ENCODE measurements at places on chromosomes 2 and 18.

DNA sequence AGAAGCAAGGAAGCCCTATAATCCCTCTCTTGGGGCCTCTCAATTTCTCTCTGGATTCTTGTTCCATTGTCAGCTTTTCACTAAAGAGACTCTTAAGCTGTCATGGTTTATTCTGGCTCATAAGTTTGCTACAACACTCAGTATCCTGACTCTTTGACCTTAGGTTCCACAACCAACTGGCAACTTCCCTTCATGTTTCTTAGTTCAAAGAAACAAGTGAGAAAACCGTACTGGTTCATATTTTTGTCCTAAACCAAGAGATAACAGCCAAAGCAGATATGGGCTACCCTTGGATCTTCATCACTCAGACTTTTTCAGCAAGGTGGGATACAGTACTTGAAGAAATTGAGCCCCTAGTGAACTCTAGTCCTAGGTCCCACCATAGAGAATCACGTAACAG is 109.9 kb upstream of the CRIM1 start:
- no peak for DNase-seq

DNA sequence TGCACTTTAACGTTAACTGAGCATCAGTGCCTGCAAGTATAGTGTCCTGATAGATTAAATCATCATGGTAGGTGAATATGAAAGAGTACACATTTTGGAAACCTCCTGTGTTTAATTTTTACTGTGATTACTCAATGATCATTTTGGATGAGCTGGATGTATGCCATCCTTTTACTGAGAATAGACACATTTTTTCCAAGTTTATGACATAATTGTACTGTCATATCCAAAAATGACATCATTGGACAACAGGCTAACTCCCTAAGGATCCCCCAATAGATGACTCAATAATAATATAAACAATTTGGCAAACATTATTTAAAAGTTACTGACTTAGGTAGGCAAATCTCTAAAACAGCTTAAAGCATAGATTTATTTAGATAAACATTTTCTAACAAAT is 410.8 kb upstream of the REG3G start:
- no peak for DNase-seq

DNA sequence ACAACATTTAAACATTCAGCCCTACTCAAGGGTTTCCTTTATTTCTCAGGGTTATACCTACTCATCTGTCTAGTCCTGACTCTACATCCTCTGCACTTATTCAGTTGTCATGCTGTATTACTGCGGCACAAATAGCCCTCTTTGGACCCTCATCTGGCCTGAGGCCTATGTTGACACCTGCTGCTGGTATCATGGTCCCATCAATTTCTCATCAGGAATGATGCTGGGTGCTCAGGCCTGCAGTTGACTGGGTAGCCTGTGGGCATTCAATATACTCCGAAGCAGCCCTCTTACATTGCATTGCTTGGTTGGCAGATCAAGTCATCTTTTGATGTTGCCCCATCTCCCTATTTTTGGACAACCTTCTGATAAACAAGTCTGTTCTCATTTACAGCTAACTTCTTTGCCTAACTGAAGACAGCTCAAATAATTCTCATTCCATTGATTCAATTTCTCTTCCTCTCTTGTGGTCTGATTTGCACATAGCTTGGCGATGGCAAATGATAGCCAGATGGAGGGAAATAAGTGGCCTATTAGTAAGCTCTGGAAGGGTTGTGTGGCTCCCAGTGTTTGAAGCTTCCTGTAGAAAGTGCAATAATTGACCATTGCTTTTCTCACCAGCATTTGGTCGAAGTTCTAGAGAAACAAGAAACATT is 19.1 kb upstream of the MC4R start:
- DNase-seq: no peak

- no peak for DNase-seq
Observed at GRCh38 chr18:77098029-77098428, 34.6 kb downstream of the MBP start.

DNA sequence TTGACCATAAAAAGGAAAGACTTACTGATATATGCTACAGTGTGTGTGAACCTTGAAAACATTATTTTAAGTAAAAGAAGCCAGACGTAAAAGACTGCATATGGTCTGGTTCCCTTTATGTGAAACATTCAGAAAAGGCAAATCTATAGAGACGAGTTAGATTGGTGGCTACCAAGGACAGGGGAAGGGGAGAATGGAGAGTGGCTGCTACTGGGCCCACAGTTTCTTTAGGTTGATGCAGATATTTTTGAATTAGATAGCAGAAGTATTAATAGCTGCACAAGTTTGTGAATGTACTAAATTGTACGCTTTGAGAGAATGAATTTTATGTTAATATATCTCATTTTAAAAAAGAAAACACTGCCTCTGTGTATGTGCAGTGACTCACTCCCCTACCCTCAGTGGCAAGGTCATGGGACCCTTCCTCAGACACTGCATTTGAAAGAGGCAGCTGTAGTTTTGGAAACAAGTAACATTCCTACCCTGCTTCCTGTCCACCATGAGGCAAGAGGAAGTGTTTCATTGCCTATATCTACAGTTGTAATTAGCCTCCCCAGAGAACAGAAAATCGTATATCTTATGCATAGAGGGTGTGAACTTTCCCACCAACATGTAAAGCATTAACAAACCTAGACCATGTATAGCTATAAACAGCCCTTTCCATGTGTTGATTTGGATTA is 29.8 kb upstream of the ARMC9 start:
- DNase-seq: no peak

DNA sequence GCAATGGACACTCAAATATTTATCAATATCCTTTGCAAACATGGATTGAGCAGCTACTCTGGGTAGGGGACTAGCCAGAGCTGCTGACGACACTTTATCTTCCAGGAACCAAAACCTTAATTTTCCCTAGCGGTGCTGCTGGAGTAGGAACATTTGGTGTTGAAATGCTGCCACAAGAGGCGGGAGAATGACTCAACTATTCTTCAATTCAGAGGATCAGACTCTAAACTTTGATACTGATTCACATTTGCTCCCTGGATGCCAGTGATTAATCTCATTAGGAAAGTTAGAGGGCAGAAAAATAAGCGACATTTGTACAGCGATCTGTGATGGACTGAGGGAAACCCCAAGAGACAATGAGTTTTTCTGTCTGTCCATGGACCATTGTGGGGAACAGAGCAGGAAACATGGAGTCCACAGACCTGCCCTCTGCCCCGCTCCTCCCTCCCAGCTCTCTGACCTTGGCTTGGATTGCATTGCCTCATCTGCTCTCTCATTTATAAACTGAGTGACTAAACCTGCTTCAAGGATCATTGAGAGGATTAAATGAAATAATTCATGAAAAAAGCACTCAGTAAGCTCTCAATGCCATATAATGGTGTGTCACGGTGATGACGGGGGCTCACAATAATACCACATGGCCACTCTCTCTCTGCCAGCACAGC is 12.6 kb upstream of the EPB41L3 start:
- DNase-seq: no peak

DNA sequence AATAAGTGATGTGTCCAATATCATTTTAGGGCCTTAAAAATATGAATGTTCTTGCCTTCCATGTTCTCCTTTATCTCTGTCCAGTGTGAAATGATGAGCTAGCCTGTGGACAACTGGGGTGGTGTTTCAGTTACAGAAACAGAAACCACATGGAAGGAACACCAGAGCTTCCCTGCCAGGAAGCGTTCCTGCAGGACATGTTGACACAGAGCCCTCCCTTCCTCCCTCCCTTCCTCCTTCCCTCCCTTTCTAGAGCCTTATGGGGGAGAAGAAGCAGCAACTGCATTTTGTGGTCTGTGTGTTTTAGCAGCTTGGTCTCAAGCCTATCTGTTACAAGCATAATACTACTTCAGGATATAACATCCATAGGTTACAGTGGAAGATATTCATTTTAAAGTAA is 539.7 kb upstream of the NETO1 start:
- no peak for DNase-seq

DNA sequence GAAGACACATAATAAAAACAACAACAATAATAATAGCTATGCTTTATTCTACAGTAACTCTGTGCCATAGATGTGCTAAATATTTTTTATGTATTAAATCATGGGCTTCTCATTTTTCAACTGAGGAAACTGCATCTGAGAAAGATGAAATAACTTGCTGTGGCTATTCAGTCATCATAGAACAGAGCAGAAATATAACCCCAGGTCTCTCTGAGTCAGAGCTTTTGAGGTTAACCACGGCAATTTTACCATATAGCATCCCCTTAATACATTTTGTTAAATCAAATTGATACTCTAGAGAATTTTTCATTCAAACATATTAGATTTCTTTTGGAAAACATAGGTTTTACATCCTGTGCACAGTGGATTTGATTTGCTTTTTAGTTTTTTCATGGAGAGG is 586.6 kb upstream of the KLHL29 start:
- no peak for DNase-seq

DNA sequence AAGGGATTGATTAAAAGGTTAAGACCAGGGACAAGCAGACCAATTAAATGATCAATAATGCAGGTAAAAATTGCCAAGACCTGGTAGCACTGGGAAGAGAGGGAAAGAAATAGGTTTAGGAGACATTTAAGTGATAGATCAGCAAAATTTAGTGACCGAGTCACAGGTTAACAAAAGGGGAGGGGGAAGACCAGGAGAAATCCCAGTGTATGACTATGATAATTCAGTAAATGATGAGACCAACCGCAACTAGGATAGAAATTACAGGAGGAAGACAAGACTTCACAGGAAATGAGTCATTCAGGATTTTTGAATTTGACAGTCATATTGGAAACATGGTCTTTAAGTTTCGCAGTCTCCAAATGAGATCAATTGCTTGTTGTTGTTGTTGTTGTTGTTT is 62.9 kb downstream of the COBLL1 start:
- no peak for DNase-seq

DNA sequence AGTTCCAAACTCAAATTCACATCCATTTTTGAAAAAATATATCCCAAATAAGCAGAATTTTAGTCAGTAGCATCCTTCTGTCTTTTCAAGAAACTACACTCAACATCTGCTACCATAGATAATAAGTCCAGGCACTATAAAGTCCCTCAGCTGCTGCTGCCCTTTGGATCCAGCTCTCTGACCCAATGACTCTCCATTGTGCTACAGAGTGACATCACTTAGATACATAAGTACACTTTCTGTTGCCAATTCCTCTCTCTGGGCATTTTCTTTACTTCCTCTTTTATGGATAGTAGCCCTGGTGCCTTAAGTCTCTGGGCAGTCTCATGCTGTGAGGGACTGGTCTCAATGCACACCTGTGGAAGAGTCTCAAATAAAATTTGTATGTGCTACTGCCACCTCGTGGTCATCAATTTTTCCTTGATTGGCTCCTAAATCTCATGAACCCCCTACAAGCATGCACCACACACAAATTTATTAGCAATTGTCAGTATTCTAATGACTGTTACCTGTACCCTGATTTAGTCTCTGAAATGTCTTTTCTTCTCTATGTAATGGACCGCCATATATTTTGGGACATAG is 219.2 kb downstream of the LRP1B start:
- no peak for DNase-seq

DNA sequence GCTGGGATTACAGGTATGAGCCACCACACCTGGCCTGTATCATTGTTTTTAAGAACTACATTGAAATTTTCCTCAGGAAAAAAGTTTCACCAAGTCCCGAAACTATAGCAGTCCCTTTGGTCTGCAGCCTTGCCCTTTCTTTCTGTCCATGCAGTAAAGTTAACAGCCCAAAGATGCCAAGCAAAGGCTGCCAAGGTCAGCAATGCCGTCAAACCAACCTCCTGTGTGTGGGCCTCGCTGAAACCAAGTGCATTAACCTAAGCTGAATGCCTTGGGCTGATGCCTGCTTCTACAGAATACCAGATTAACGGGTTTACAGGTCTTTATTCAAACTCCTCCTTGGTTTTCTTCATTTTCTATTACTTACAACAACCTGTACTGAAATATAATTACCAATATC is 73.1 kb downstream of the EIF5B start:
- no peak for DNase-seq

GRCh38 chr2:234627308-234627707 is 130.4 kb upstream of the ARL4C start:
- DNase-seq: no peak

GRCh38 chr2:180655393-180655792 is 325.0 kb upstream of the UBE2E3 start:
- no peak for DNase-seq

GRCh38 chr2:57959390-57959789 is 87.2 kb upstream of the VRK2 start:
- no peak for DNase-seq

GRCh38 chr18:61889541-61889940 is 3.3 kb downstream of the RNF152 start:
- DNase-seq: no peak

GRCh38 chr2:170047331-170048065 is 130.4 kb upstream of the MYO3B start:
- no peak for DNase-seq

DNA sequence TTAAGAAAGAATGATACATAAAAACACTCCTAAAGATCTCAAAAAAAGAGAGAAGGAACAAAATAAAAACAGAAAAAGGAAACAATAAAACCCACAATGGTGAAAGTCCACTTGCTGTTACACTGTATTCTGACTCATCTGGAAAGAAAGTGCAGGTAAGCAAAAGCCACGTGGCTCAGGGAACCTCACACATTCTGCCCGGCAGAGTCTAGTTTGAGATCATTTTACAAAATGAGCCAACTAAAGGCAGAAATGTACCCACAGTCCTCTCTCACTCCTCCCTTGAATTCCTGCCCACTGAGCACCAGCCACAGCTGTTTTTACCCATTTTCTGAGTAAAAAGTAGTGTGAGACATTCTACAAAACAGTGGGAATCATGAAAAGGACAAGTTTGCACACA is 10.0 kb downstream of the KCNH7 start:
- no peak for DNase-seq

- DNase-seq: no peak
Observed at GRCh38 chr18:69916412-69916811, 31.3 kb downstream of the CD226 start.

DNA sequence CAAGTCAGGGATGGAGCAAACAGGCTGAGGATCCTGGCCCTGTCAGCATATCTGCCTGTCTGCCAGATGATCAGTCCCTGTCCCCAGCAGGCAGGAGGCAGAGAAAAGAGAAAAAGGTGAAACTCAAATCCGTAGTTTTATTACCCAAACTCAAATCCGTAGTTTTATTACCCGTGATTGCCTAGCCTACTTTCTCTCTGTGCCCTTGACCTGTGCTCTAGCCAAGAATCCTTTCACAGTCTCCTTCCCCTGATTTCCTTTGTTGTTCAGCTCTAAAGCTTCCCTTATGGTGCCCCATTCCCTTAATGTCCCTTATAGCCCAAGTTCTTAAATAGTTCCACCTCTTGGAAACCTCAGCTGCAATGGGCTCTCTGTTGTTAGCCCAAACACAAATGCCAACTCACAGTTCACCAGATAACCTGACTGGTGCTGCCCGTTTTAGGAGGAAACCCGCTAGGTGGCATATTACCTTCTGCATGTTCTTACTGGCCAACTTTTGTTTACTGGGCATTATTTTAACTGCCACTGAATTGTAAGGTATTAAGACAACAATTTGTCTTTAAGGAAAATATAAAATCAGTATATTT is 125.7 kb upstream of the FZD5 start:
- no peak for DNase-seq

GRCh38 chr18:79818036-79818435 is 20.3 kb downstream of the KCNG2 start:
- DNase-seq: no peak

GRCh38 chr2:100289020-100289419 is 33.3 kb downstream of the LONRF2 start:
- no peak for DNase-seq
